Activated T-cell treated with anti-CD3 and anti-CD28 coated beads, Interleukin-2, amount 50 U/mL, for 4 hours (primary cell): ENCODE measurements at places on chromosomes 11 and 22. TPM values are rescaled to one million over a fixed set of nuclear protein-coding genes. Genes with fewer than 3 reads are reported as not detected.

GRCh38 chr11:43674560-43674959 is 6.0 kb upstream of the HSD17B12 start:
- DNase-seq = no peak

DNA sequence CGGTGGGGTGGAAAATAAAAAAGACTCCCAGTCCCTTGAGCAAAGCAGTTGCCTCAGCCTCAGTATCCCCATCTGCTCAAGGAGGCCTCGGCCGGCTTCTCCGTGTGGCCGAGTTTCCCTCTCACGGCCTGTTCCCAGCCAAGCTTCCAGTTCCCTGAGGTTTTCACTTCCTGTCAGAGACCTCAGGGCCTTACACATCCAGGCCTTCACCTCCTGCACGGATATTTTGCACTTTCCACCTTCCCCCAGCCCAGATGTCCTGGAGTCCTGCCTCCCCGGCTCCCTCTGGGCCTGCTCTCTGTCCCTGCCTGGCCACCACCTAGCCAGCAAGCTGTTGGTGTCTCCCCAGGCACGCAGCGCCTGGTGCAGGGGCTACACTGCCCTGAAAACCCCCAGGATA is 41.1 kb upstream of the CD82 start:
- DNase-seq = no peak

DNA sequence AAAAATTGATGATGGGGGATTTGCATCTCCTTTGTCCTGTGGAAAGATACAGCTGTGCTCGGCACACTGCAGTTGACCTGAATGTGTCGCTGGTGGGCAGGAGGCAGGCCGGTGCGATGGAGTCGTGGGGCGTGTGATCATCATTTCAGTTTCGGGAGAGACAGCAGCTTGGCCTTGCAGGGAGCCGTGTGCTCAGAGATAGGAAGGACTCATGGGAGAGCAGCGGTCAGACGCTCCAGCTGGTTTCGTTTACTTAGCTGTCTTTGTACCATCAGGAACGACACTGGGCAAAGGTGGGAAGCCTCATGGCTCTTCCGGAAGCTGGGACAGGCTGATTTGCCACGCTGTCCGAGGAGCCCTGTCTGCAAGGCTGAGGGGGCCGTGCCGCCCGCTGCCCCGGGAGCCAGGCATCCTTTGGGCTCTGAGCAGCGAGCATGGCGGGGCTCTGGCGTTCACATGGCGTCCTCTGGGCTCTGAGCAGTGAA is 32.7 kb downstream of the GRAMD4 start:
- no peak for DNase-seq

- no peak for DNase-seq
Measured at GRCh38 chr22:24833881-24834495, 28.0 kb downstream of the SGSM1 start.

GRCh38 chr22:27751277-27752070 is 50.1 kb downstream of the MN1 start:
- no peak for DNase-seq

DNA sequence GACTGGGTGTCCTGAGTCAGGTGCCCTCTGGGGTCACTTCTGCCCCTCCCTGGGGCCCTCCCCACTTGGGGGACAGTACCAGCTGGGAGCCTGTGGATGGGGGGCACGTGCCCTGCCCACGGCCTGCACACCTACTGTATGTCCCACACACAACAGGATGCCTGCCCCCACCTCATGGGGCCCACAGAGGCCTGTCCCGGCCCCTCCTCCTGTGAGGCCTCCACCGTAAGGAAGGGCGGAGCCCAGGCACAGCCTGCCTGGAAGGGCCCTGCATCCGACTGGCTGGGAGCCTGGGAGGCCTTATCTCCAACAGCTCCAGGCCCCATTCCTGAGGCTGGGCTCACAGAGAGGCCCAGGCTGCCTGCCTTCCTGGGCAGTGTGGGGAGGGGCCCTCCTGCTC is 47.8 kb downstream of the BRSK2 start:
- no peak for DNase-seq

DNA sequence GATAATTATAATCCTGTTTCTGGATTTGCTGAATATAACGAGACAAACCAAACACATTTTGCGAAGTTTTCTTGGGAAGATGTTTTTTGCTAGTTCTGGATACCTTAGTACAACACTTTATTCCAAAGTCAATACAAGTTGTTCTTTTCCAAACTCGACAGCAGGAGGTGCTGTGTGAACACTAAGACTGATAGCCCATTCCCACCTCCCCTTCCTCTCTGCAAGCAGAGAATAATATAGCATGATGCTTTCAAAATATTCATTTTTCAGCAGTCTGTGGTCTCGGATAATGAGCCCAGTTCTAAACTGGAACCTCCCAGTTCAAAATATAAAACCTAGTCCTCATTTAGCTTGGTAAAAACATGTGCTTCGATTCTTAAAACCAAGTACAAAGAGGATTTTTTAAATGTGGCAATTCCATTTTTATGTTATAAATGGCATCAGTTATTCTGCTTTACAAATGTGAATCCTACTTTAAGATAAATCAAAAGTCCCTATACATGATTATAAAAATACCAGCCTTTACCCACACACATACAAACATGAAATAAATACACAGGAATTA is 129.1 kb downstream of the DCDC1 start:
- DNase-seq = no peak

- no peak for DNase-seq
Measured at GRCh38 chr11:7844521-7844920, 47.8 kb upstream of the OR5P2 start.

GRCh38 chr11:117037279-117037974 is 60.8 kb downstream of the SIK3 start:
- DNase-seq = no peak

GRCh38 chr11:995044-995751 is 41.3 kb downstream of the MUC6 start:
- DNase-seq = no peak

DNA sequence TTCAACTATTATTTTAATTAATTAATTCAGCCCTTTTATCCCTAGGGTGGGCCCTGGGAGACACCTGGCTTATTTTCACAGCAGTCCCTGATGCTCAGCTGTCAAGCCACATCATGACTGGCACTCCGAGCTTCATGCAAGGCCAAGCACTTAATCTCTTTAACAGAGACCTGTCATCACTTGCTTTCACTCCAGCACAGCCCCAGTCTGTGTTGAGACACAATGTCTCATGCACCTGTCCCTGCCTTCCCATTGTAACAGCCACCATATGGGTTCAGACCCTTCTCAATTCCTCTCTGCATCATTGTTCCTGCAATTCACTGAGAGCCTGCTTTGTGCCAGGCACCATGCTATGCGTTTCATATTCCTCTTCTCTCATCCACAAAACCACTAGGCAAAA is 222.2 kb upstream of the TENM4 start:
- no peak for DNase-seq

GRCh38 chr11:113446112-113446511 is 29.1 kb downstream of the DRD2 start:
- DNase-seq = no peak

DNA sequence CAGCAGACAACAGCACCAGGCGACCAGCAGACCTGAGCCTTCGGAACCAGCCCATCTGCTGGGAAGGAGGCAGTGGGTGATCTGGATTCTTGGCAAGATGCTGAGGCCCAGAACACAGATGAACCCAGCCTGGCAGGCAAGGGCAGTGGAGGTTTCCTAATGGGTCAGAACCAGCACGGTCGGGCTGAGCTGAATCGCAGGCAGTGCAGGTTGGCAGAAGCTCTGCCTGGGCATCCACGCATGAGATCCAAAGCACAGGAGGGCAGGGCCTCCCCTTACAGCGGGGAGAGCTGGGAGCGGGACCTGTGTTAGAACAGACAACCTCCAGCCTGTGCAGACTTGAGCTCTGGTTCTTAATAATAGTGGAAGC is 47.5 kb downstream of the DSCAML1 start:
- DNase-seq = no peak

DNA sequence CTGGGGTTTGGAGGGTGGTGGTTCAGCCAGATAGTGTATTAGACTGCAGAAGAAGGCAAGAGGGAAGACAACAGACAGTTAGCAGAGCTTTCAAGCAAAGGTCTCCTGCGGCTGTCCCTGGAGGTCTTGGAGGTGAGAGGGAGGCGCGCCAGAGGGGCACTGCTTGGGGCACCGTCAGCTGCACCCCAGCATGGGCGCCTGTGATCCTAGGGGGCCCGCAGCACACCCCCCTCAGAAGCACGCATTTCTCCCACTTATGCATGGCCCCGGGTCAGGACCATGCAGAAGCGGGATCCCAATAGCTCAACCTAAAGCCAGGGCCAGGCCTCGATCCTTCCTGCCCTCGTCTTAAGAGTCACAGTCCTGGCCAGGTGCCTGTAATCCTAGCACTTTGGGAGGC is 26.5 kb downstream of the FGF4 start:
- DNase-seq = no peak

GRCh38 chr11:66317322-66317722 is 478 bp upstream of the CD248 start:
- DNase-seq = peak; percentile 28

DNA sequence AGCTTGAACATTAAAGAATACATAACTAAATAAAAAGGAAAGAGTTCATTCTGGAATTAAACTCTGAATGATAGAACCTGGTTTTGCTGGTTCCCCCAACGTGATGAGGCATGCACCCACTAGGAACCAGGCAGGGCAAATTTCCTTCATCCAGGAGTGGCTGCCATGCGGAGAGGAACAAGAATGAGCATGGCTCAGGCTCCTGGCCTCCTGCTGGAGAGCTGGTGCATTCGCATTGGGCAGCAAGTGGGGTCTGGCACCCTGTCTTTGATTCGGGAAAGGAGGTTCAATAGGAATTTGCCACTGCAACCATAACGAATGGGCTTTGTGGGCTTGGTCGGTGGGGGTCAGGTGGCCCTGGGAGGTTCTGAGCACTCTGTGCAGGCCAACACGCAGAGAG is 169.8 kb upstream of the TENM4 start:
- no peak for DNase-seq

GRCh38 chr22:49958366-49958921 is 2.1 kb upstream of the PIM3 start:
- no peak for DNase-seq

GRCh38 chr11:44007481-44008087 is 40.2 kb upstream of the ACCSL start:
- no peak for DNase-seq

DNA sequence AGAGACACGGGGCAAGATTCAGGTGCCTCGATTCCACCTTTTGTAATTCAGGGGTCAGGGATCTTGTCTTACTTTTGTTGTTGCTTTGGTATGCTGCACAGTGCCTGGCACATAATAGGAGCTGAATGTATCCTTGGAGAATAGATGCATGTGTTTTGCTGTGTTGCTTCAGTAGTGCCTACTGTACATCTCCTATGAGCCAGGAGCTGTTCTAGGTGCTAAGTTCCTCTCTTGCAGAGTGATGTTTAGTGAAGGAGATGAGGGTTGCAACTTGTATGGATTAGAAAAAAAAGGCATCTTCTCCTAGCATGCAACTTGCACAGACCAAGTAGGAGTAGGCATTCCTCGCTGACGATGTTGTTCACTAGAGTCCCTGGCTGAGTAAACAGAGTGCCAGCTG is 555.4 kb downstream of the NTM start:
- no peak for DNase-seq

DNA sequence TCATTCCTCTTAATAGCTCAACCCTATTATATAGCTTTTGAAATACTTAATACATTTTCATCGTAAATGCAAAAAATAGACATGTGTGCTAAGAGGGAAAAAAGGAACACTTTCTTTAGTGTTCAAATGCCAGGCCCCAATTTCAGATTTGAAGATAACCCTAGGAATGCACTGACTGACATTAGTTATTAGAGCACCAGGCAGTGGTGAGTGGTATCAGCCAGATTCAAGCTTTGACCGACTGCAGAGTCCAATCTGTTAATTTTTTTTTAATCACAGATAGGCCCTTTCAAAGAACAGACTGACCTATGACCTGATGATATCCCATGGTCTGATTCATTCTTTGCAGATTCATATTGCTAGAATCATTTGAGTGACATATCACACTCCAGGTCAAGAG is 874.2 kb upstream of the CHORDC1 start:
- no peak for DNase-seq

DNA sequence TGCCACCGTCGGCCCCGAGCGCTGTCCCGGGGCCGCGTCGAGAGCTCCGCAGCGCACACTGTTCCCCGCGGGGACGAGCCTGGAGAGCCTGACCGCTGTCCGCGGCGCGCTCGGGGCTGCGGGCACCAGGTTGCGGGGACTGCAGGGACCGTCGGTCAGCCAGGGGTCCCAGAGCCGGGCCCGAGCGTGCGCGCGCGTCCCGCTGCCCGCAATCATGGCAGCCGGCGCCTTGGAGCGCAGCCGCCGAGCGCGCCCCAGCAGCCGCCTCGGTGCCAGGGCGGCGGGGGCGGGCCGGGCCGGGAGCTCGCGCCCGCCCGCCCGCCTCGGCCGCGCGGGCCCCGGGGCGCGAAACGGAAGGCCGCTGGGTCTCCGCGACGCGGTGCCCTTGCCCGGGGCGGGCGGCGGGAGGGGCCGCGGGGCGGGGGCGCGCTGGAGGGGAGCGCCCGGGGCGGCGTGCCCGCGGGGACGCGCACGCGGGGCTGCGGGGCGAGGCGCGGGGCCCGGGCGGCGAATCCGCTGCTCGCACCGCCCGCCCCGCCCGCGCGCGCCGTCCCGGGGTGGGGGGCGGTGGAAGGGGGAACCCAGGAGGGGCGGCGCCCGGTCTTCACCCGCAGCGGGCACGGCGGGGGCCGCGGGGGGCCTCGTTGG is 79.4 kb upstream of the PPARA start:
- peak; percentile 24 for DNase-seq

GRCh38 chr22:28480000-28480715 is 199.5 kb downstream of the TTC28 start:
- no peak for DNase-seq

GRCh38 chr22:41286639-41287091 is 678 bp upstream of the RANGAP1 start:
- peak; percentile 32 for DNase-seq

- no peak for DNase-seq
Measured at GRCh38 chr22:42686756-42687491, 33.7 kb downstream of the A4GALT start.

- no peak for DNase-seq
Measured at GRCh38 chr11:16981651-16982194, 32.5 kb downstream of the PLEKHA7 start.

The ALKBH8 gene
- total RNA-seq = 20.8 TPM

The NEFH gene
- 5.8 TPM for total RNA-seq

The C22orf31 gene
- not detected for total RNA-seq

The GDPD4 gene
- not detected for total RNA-seq

The MAPK11 gene
- 9.8 TPM for total RNA-seq

The MS4A7 gene
- total RNA-seq = 0.45 TPM

The MUC2 gene
- 0.08 TPM for total RNA-seq

The GGT1 gene
- total RNA-seq = 27.2 TPM

The CRYAB gene
- not detected for total RNA-seq

The ARVCF gene
- total RNA-seq = 3.6 TPM

The HOATZ gene
- total RNA-seq = not detected

The KCNK4 gene
- not detected for total RNA-seq

The LIF gene
- total RNA-seq = 226 TPM

The IRAG1 gene
- 0.08 TPM for total RNA-seq

The RIN1 gene
- 1.4 TPM for total RNA-seq
